ENCODE measurements at places on chromosomes 7 and 10.

DNA sequence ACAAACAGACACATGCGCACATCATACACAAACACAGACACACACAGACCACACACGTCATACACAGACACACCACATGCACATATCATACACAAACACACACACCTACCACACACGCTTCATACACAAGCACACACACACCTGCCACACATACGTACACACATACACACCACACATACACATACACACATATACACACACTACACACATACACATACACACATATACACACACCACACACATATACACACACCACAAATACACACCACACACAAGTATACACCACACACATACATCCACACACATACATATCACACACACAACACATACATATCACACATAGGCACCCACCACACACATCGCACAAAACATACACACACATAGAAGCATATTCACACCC lies 224.7 kb downstream of the SKAP2 start:
- no peak for DNase-seq

- DNase-seq: peak; percentile 6
These were observed 50.5 kb downstream of the CPVL start for GRCh38 chr7:29095631-29096445.

- no peak for DNase-seq
These were observed 400.5 kb downstream of the PTPRN2 start for GRCh38 chr7:158186864-158187693.

GRCh38 chr7:77316219-77316978 lies 99.8 kb downstream of the GSAP start:
- no peak for DNase-seq

- DNase-seq: no peak
These were observed 15.5 kb downstream of the TLX1 start for GRCh38 chr10:101146392-101147251.

GRCh38 chr7:30751696-30752273 lies at the start of gene INMT:
INMT (plus strand) TSS chr7:30752135; CDS start chr7:30752151, 16 bp downstream.
- no peak for DNase-seq

- DNase-seq: no peak
These were observed 154.8 kb upstream of the TMEM196 start for GRCh38 chr7:19928247-19928646.

DNA sequence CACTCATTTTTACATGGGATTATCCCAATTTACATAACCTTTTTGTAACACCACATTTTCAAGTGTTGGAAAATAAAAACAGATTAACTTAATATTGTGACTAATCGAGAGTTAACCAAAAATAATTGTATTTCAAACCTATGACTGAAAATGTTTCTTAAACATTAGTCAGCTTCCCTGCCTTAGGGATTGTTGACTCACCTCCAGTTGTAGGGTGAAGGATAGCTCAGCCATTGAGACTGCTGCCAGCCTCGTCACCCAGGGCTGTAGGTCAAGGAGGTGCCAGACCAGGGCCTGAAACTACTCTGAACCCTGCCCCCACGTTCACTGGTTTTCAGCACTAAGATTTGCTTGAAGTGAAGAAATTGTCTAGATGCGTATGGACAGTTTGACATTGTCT lies 351.2 kb downstream of the GFRA1 start:
- DNase-seq: no peak

- no peak for DNase-seq
These were observed 51.7 kb downstream of the SMURF1 start for GRCh38 chr7:99092064-99092720.

GRCh38 chr7:151265351-151265931 lies 16.9 kb upstream of the SMARCD3 start:
- DNase-seq: no peak

DNA sequence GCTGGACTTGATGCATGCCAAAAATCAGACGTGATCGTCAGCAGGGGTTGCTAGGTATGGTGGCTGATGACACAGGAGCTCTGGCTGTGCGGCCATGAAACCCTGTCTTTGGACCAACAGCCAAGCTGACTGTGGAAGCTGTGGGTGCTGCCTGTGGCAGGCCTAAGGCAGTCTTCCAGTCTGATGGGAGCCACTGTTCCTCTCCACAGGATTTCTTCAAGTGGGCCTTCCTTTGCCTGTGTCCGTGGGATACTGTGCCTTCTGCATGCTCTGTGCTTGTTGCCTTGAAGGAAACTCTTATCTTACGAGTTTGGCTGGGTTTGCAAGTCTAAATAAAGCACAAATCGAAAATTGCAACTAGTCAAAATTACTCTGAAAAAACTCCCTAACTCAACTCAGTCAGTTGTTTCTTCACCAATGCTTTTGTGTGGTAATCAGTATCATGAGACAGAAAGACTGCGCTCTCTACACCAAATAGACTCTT lies 101.9 kb upstream of the PDLIM1 start:
- DNase-seq: no peak

- DNase-seq: no peak
These were observed 376.6 kb downstream of the PLXNA4 start for GRCh38 chr7:132199626-132200025.

DNA sequence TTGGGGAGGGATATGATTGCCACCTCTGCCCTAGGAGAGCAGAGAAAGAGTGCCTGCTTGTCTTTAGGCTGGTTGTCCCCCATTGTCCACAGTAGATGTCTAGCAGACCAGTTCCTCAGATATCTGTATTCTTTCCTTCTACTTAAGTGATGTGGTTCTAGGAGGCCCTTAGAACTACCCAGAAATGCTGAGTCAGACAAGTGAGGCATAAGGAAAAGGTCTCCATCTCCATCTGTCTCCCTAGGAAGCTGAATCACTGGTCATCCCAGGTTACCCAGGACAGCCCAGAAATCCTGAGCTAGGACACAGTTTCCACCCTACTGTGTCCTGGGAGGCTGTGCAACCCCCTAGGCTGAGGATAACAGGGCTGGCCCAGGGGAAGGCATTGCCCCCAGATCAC lies 93.4 kb upstream of the INHBA start:
- DNase-seq: no peak

GRCh38 chr7:150901160-150902035 lies 49.1 kb downstream of the AOC1 start:
- peak; percentile 58 for DNase-seq

GRCh38 chr10:104574838-104575237 lies 66.3 kb upstream of the SORCS3 start:
- DNase-seq: no peak

- DNase-seq: no peak
These were observed 448.4 kb upstream of the COBL start for GRCh38 chr7:51764976-51765375.

GRCh38 chr10:34524369-34525091 lies 290.6 kb downstream of the PARD3 start:
- DNase-seq: no peak

GRCh38 chr10:102281102-102281487 lies 35.8 kb downstream of the GBF1 start:
- no peak for DNase-seq

- no peak for DNase-seq
These were observed 311.3 kb upstream of the AOAH start for GRCh38 chr7:37035631-37036030.

GRCh38 chr7:41917-42565 lies 150.3 kb upstream of the FAM20C start:
- DNase-seq: no peak

DNA sequence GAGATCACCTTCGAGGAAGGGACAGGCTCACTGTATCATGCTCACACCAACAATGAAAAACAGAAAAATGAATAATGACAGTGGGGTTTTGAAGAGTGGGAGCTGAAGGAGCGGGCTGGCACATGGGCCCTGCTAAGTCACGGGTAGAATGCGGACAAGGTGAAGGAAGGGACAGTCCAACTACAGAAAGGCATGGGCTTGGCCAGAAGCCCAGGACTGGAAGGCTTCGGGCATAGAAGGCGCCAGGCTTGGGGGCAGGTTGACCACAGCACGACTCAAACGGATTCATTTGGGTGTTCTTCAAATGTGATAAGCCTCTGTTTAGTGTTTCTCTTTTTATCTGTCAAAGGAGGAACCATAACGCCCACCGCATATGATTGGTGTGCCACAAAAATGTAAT lies 509.5 kb downstream of the CCSER2 start:
- no peak for DNase-seq

- DNase-seq: no peak
These were observed 55.5 kb upstream of the FIGNL1 start for GRCh38 chr7:50505553-50506210.

DNA sequence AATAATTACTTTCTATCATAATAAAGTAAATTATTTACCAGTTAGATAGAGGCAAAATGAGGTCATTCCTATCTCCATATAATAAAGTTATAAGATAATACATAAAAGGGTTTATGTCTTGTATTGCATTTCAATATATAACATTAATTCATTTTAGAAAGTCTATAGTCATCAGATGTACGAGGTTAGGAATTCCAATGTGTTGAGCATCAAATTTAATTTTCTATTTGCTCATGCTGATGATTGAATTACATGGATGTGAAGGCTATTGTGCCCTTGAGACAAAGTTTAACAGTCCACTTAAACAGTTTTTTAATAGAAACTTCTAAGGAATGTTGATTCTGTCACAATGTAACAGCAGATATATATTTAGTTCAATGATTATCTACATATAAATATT lies 678.3 kb upstream of the LRRN3 start:
- no peak for DNase-seq

GRCh38 chr7:87056346-87056745 lies 3.1 kb downstream of the ELAPOR2 start:
- DNase-seq: no peak

GRCh38 chr10:76973091-76974016 lies 664.3 kb downstream of the KCNMA1 start:
- DNase-seq: no peak

DNA sequence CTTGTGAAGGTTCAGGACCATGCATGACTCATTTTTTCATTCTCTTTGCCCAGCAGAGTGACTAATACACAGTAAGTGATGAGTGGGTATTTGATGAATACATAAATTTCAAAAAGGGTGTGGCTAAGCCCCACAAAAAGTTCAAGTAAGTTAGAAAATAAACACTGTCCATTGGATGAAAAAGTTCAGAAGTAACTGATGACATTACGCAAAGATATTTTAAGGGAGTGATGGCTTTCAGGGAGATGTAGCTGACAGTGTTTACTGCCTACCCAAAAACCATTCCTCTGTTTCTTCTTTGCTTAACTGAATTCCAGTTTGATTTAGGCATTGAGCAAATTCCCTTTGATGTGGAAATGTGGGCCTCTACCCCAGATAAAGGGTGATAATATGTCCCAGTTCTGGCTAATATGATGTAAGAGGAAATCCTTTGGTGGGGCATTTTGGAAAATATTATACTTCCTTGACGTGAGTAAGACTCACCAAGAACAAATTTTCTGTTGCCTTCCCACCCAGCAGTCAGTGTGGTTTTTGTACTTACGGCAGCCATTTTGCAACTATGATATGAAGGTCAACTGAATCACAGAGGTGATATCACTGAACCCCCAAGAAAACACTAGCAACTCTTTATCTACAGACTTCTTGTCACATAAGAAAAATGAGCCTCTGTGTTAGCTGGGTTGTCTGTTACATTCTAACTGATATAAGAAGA lies 29.0 kb upstream of the EBLN1 start:
- DNase-seq: no peak

GRCh38 chr10:126229686-126230085 lies 158.6 kb downstream of the ADAM12 start:
- no peak for DNase-seq

- DNase-seq: peak; percentile 25
These were observed at the start of gene PTPRZ1 for GRCh38 chr7:121872831-121873288. PTPRZ1 (plus strand) TSS chr7:121873161; CDS start chr7:121873500, 339 bp downstream.

GRCh38 chr7:81753392-81753791 lies 16.5 kb downstream of the HGF start:
- no peak for DNase-seq

DNA sequence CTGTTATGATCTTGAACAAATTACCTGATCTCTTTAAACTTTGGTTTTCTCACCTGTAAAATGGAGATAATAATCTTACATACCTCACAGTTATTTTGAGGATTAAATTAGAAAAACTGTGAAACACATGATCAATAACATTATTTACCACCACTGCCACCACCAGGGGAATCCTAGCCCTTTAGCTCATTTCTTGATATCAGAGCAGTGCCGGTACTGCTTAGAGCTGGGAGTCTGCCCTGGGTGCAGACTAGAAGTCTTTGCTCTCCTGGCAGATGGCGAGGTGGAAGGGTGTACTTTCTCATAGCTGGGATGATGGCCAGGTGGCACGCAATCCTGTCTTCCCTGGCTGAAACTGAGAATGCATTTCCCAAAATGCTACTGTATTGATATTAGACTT lies 12.7 kb upstream of the EFCAB10 start:
- DNase-seq: no peak

DNA sequence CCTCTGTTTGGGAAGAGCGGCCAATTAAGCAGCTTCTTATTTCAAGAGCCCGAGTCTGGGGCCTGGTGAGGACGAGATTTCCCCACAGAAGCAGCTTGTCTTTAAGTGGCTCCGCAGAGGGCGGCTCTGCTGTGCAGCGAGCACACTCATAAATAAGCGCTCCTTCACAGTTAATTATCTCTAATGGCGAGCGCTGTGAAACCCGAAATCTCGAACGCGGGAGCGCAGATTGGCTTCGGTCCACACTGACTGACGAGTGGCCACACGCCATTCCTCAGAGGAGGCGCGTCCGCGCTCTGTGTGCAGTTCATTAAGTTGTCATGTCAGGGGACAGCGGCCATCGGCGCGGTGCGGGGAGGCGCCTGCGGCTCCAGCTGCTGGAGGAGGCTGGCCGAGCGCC lies 560.9 kb downstream of the DNAJB6 start:
- DNase-seq: no peak

GRCh38 chr10:21141946-21142492 lies 244.9 kb upstream of the NEBL start:
- no peak for DNase-seq

DNA sequence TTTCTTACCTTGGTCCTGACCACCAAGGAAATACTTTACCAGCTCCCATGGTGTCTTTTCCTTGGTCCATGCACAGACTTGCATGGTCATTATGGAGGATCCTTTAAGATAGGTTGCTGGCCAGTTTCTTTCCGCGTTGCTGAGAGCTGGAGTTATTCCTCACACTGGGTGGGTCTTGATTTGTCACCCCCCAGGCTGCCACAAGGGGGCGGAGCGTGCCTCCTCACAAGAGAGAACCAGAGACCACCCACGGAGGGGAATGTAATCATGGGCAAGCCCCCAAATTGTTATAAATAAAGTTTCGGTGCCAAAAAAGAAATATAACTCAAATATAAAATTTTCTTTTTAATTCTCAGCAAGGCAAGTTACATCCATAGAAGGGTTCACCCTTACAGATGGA lies 10.5 kb upstream of the TRIM24 start:
- no peak for DNase-seq
